ENCODE measurements at places on chromosomes 1 and 21. TPM values are rescaled to one million over a fixed set of nuclear protein-coding genes. Genes with fewer than 3 reads are reported as not detected.

The PLA2G4A gene
- 12.5 TPM for total RNA-seq

The NGF gene
- 3.3 TPM for total RNA-seq

The ADGRB2 gene
- 5.8 TPM for total RNA-seq

The MX2 gene
- total RNA-seq = not detected

The CFAP410 gene
- total RNA-seq = 7.8 TPM

The CENPS gene
- 28.1 TPM for total RNA-seq

The EPHX1 gene
- total RNA-seq = 228 TPM

The GBP4 gene
- 0.02 TPM for total RNA-seq

The ETV3L gene
- total RNA-seq = not detected

The MAN1C1 gene
- 0.25 TPM for total RNA-seq

The CDA gene
- total RNA-seq = 32.1 TPM

The ACTL8 gene
- 1.9 TPM for total RNA-seq

The LAMC1 gene
- 136 TPM for total RNA-seq

The ANKRD13C gene
- total RNA-seq = 7.6 TPM

The LYPD8 gene
- not detected for total RNA-seq

The BRINP3 gene
- total RNA-seq = not detected

The PGLYRP3 gene
- total RNA-seq = not detected

The SPSB1 gene
- total RNA-seq = 28.1 TPM

The THEM5 gene
- total RNA-seq = not detected

The TMEM125 gene
- not detected for total RNA-seq

The TNNT2 gene
- 0.30 TPM for total RNA-seq

The CNN3 gene
- total RNA-seq = 52.3 TPM

The MCOLN3 gene
- total RNA-seq = 3.6 TPM

The OR10T2 gene
- total RNA-seq = not detected

The AQP10 gene
- not detected for total RNA-seq

The HES2 gene
- total RNA-seq = 3.5 TPM

The URB1 gene
- total RNA-seq = 12.0 TPM

The GPR157 gene
- 5.3 TPM for total RNA-seq

The PLPPR4 gene
- not detected for total RNA-seq

The SEMA4A gene
- total RNA-seq = 0.65 TPM

The TBX15 gene
- total RNA-seq = 0.08 TPM

The ATAD3C gene
- total RNA-seq = not detected

The RHOU gene
- 7.2 TPM for total RNA-seq

The ZNF670 gene
- 4.3 TPM for total RNA-seq

The RABGGTB gene
- total RNA-seq = 73.2 TPM

The NUP210L gene
- not detected for total RNA-seq

The GFI1 gene
- total RNA-seq = 0.26 TPM

The FOXO6 gene
- 0.82 TPM for total RNA-seq

The CLEC20A gene
- total RNA-seq = not detected

The SLFNL1 gene
- not detected for total RNA-seq

The SV2A gene
- 0.11 TPM for total RNA-seq

The C4BPA gene
- total RNA-seq = 0.58 TPM

The CD1B gene
- not detected for total RNA-seq

The RIIAD1 gene
- total RNA-seq = not detected

The LCE1F gene
- total RNA-seq = not detected

The SORT1 gene
- 3.4 TPM for total RNA-seq

The LCE3E gene
- not detected for total RNA-seq

The EBNA1BP2 gene
- total RNA-seq = 183 TPM

The FCRL6 gene
- not detected for total RNA-seq

The VPS45 gene
- 18.0 TPM for total RNA-seq

The KCNJ9 gene
- total RNA-seq = not detected

The FCRL5 gene
- not detected for total RNA-seq

The TBX19 gene
- total RNA-seq = 0.61 TPM

The TRIM46 gene
- 1.5 TPM for total RNA-seq

The HTR6 gene
- 0.14 TPM for total RNA-seq

The SH2D1B gene
- 0.15 TPM for total RNA-seq

The S100A7 gene
- total RNA-seq = not detected

The RORC gene
- not detected for total RNA-seq

Measured in A549 treated with CpdA at 1 μM for 4 hours (cell line).